Spleen (tissue), 13 donors: ENCODE measurements at places on chromosomes 2 and 18. TPM values are rescaled to one million over a fixed set of nuclear protein-coding genes. Genes with fewer than 3 reads are reported as not detected.

GRCh38 chr2:23900541-23901322 is 26.2 kb downstream of the ATAD2B start:
- DNase-seq, result no peak

Gene ANKRD23
- polyA plus RNA-seq, result 4.9 TPM

Gene ICA1L
- polyA plus RNA-seq, result 1.2 TPM

- DNase-seq, result no peak
These were observed 122.3 kb upstream of the ITGA6 start for GRCh38 chr2:172305066-172305465.

GRCh38 chr2:33322612-33323011 is 153.8 kb upstream of the RASGRP3 start:
- DNase-seq, result no peak

DNA sequence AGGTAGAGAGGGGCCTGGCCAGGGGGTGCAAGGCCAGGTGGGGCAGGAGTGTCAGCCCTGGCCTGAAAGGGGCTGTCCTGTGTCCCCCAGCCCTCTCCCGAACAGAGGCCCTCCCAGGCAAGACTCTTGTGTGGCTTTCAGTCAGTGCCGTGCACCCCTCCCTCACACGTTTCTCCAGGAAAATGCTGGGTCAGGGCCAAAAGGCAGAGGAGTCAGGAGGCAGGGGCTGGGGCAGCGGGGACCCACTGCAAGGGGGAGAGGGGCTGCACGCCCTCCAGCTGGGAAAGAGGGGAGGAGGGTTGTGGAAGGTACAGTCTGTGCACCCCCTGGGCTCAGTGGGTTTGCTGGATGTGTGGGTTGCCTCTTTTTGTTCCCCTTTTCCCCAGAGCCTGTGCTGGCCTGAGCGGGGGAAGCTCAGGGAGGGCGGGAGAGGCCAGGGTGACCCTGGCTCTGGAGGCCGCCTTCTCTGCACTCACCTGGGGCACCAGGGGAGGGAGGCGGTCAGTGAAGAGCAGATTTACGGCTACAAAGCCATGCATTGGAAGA is 4.1 kb downstream of the KCNF1 start:
- DNase-seq, result peak; percentile 62

- peak; percentile 65 for DNase-seq
These were observed 44.5 kb downstream of the KCNF1 start for GRCh38 chr2:10956006-10956790.

Gene RAPH1
- 5.0 TPM for polyA plus RNA-seq

DNA sequence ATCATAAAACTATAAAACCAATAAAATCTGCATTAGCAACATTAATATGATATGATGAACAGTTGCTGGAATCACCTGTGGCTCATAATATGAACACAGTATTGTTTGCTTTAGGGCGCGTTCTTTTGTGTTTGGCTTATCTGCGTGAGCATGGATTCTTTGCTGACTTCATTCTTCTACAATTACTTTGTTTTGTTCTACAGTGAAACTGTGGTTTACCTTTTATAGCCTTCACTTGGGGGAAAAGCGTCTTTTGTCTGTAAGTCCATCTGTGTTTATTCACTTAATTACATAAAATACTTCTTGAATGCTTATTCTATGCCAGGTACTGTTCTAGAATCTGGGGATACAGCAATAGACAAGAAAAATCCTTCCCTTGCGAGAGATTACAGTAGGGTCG is 74.0 kb upstream of the SEC11C start:
- DNase-seq, result no peak
